ENCODE measurements at places on chromosomes 12 and 14. TPM values are rescaled to one million over a fixed set of nuclear protein-coding genes. Genes with fewer than 3 reads are reported as not detected.
A peak's percentile ranks its signal among the peaks of the same experiment; 100 is the strongest.

PPM1H gene
- polyA plus RNA-seq = 2.4 TPM

ZNF891 gene
- polyA plus RNA-seq = 0.50 TPM

C12orf60 gene
- 0.56 TPM for polyA plus RNA-seq

PRPH gene
- polyA plus RNA-seq = 13.8 TPM

BATF gene
- polyA plus RNA-seq = 2.1 TPM

DNA sequence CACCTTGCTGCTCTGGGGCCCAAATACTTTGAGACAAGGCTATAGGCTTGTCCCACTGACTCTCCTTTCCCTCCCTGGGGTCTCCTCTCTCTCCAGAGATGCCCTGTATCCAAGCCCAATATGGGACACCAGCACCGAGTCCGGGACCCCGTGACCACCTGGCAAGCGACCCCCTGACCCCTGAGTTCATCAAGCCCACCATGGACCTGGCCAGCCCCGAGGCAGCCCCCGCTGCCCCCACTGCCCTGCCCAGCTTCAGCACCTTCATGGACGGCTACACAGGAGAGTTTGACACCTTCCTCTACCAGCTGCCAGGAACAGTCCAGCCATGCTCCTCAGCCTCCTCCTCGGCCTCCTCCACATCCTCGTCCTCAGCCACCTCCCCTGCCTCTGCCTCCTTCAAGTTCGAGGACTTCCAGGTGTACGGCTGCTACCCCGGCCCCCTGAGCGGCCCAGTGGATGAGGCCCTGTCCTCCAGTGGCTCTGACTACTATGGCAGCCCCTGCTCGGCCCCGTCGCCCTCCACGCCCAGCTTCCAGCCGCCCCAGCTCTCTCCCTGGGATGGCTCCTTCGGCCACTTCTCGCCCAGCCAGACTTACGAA, 3.1 kb downstream of the NR4A1 start:
- peak; percentile 86 for DNase-seq

- no peak for DNase-seq
These were observed 5.0 kb downstream of the CDCA4 start for GRCh38 chr14:105015905-105016304.

DNA sequence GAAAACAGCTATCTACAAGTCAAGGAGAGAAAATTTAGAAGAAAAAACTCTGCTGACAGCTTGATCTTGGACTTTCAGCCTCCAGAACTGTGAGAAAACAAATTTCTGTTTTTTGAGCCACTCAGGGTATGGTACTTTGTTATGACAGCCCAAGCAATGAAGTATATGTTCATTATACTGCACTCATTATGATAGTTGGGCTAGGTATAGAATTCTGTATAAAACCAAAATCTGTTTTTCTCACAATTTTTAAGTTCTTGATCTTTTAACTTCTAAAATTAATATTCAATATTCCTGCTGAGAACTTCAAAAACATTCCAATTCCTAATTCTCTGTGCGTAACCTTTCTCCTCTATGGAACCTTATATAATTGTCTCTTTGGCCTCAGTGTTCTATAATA, 200.8 kb downstream of the SLC5A8 start:
- DNase-seq = no peak

GRCh38 chr14:55066223-55066622, 14.8 kb downstream of the MAPK1IP1L start:
- no peak for DNase-seq

DNA sequence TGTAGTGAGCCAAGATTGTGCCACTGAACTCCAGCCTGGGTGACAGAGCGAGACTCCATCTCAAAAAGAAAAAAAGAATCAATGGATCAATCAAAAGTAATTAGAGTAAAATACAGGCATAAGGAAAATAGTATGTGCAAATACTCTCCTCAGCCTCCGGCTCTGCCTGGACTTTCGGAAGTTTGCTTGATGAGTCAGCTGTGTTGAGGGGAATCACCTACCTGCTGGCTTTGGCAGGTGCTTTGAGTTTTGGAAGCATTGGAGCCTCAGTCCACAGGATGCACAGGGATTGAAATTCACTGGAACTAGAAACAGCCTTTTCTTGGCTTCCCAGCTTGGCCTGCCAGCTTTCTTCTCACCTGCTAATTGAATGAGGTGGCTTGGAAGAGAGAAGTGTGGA, 268.2 kb downstream of the PCNX1 start:
- DNase-seq = no peak

GRCh38 chr12:80721326-80721725, 4.6 kb downstream of the MYF5 start:
- DNase-seq = no peak

DNA sequence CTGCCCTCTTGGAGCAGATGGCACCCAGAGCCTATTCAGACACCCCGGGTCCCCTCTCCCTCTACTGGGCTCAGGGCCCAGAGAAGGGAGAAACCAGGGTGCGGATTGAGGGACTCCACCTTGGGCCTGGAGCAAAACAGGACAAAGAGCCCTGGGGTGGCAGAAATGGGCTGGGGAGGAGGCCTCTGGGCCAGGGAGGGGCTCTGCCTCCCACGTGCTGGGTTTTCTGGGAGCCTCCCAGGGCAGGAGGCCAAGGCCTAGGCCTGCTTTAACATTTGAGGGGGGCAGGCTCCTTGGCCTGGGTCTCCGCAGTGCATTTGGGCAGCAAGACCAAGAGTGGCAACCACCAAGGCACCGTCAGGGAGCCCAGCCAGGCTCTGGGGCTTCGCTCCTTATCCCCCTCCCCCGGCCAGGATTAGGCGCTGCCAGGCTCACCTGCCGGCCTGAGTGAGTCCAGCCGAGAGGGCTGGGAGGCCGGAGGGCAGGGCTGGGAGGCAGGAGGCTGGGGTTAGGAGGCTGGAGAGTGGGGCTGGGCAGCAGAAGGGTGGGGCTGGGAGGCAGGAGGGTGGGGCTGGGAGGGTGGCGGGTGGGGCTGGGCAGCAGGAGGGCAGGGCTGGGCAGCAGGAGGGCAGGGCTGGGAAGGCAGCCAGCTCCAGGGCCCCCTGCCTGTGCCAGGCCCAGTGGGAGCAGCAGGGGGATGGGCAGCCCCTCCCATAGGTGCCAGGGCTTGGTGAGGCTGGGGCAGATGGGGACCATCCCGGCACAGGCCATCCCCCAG, 101.8 kb upstream of the EIF5 start:
- DNase-seq = no peak

GRCh38 chr12:127767656-127768055, 499.3 kb upstream of the TMEM132C start:
- DNase-seq = no peak

DNA sequence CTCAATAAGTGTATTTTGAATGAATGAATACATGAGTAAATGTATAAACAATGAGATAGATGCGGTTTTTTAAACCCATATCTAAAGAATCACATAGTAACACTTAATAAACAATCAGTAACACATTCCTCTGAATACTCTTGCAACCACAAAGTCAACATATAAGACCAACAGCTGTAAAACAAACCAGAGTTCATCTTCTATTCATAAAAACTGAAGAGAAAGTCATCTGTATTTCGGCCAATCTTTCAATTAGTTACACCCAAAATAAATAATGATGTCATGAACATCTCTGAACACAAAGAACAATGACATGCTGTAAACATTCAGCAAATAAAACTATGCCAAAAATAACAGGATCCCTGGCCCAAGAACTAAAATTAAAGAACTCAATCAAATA, 47.2 kb downstream of the ARMH4 start:
- no peak for DNase-seq
